NCI-H774 (cell line): ENCODE measurements at places on chromosomes 13 and 19.

GRCh38 chr13:109945206-109945960, 159.0 kb upstream of the IRS2 start:
- DNase-seq = no peak

GRCh38 chr13:106212386-106213010, 323.0 kb downstream of the EFNB2 start:
- DNase-seq = no peak

- no peak for DNase-seq
Measured at GRCh38 chr19:10830370-10830769, 5.6 kb downstream of the TMED1 start.

GRCh38 chr19:18796239-18796638, 5.1 kb upstream of the COMP start:
- DNase-seq = no peak

- DNase-seq = no peak
Measured at GRCh38 chr13:47168618-47169017, 271.8 kb upstream of the HTR2A start.

- no peak for DNase-seq
Measured at GRCh38 chr19:42427313-42427712, at the start of gene LIPE. LIPE (minus strand) TSS chr19:42427388; CDS start chr19:42427149, 239 bp downstream.

DNA sequence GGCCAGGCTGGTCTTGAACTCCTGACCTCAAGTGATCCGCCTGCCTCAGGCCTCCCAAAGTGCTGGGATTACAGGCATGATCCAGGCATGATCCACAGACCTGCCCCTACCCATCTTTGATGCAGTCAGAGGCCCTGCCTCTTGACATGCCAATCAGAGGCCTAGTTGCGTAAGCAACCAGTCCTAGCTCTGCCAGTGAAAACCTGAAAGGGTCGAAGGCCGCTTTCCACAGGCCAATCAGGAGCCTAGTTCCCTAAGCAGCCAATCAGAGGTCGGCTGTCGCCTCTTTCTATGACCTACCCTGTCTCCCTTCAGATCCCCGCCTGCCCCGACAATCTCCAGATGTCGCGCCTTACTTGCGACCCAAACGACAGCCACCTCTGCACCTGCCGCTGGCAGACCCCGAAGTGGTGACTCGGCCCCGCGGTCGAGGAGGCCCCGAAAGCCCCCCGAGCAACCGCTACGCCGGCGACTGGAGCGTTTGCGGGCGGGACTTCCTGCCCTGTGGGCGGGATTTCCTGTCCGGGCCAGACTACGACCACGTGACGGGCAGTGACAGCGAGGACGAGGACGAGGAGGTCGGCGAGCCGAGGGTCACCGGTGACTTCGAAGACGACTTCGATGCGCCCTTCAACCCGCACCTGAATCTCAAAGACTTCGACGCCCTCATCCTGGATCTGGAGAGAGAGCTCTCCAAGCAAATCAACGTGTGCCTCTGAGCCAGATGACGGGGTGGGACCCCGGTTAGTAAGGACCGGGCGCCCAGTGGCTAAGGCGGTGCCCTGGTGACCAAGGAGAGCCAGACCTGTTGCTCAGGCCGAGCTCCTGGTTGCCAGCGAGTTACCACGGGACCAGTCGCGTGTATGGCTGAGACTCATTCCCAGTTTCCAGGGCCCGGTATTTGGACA, 6.3 kb downstream of the SYDE1 start:
- DNase-seq = no peak

- no peak for DNase-seq
Measured at GRCh38 chr13:23580684-23581060, 10.5 kb downstream of the TNFRSF19 start.

DNA sequence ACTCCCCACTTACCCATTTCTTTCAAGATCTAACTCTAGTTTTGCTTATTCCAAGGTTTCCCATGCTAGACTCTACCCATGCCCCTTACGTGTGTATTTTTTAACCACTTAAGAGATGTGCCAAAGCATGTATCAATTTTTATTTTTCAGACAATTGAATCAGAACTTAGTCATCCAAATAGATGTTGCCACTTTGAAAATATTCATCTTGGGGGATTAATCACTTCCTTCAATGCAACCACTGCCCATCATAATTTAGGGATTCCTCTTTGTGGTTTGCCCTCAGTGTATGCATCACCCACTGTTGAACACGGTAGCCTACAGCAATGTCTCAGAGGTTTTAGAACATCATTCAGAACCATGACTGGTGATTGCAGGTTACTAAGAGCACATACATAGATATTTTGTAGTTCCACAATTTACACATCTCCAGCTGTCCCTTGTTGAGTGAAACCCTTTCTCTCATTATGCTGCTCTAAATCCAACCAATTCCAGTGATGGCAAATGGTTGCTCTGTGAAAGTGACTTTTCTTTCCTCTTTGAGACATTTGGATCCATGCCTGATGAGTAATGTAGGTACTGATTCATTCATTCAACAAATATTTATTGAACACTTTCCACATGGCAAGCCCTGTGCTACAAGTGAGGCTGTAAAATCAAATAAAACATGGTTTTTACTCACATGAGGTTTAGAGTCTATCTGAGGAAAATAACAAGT, 60.6 kb upstream of the SERP2 start:
- DNase-seq = peak; percentile 38

DNA sequence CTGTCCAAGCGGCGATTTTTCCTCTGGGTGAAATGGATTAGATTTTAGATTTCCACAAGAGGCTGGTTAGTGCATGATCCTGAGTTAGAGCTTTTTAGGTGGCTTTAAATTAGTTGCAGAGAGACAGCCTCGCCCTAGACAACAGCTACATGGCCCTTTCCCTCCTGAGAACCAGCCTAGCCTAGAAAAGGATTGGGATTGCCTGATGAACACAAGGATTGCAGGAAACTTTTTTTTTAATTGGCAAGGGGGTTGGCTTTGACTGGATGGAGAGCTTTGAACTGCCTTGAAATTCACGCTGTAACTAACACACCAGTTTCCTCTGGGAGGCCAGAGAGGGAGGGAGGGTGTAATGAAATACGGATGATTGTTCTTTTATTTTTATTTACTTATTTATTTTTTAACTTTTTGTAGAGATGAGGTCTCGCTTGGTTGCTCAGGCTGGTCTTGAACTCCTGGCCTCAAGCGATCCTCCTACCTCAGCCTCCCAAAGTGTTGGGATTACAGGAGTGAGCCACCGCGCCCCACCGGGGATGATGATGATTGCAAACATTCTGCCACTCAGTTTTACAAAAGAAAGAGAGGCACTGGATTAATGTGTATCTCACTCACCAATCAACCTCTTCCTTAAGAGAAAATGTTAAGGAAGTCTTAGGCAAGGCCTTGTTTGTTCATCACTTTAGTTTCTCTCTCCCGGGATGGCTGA, 1.9 kb downstream of the LDLR start:
- no peak for DNase-seq

GRCh38 chr13:37202264-37202663, 96.8 kb upstream of the CSNK1A1L start:
- no peak for DNase-seq

- DNase-seq = no peak
Measured at GRCh38 chr13:110129076-110129475, 177.9 kb downstream of the COL4A1 start.

DNA sequence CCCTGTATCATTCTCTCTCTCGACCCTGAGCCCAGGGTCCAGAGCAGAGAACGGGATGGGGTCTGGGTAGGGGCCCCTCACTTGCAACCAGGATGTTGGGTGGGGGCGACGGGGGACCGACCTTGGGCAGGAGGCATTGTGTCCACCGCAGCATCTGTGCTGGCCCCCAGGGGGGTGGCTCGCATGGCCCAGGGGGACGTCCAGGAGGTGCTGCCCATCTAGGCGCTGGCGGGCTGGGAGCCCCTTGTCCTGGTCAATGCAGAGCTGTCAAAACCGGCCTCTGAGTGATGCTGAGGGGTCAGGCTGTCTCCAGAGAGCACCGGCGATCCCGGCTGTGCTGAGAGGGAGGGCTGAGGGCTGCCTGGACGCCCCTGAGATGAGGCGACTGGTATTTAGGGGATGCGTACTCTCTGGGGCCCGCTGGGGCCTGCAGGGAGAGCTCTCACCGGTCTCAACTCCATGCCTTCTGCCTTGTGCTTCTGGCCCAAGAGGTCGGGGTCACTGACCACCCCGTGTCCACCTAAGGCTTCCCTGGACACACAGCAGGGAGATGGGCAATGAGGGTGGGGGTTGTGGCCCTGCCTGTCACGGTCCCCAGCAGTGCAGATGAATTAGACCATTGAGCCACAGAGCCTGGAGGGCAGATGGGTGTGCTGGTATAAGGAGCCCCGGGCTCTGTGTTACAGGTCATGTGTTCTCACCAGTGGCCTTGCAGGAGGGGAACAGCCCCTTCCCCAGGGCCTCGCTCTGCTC, 8.6 kb downstream of the RPS9 start:
- no peak for DNase-seq

GRCh38 chr13:113466383-113466782, 13.1 kb upstream of the ADPRHL1 start:
- no peak for DNase-seq

DNA sequence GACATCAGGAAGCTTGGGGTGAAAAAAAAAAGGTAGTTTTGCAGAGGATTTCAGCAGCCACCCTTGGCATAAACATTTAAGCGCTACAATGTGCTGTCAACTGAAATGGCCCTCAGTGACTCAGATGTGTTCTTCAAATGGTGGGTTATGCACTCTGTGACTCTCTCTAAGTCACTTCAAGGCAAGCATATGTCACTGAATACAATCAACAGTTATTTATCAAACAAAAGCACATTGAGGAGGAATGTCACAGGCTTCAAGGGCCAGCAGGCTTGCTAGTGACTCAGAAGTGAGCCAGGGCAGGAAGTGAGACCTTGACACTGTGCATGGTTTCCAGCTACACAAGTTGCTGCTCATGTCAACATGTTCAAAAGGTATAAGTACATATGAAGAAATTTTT, 523.7 kb upstream of the HTR2A start:
- no peak for DNase-seq

DNA sequence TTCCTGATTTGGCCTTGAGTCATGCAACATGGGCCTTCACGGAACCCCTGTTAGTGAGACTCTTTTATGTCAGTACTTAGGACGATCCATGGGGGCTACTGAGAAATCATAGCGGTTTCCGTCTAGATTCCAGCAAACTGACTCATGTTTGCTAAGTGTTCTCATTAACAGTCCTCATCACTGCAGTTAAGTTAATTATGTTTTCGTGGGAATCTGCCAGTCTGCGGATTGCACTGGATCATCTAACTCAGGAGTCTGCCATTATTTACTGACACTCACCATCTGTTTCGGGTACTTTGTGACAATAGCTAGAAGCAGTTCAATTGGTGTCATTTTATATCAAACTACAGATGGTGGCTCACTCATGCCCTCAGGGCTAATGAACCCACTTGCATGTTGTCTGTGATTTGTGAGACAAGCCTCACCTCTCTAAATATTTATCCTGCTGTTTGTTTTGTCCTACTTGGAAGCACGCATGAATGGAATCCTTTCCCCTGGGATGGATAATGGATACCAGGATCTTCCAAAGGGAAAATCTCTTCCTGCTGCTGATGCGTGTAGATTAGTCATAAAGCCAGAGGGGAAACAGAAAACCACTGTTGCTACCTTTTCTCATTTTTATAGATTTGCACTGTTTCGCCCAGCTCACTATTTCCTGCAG, 61.8 kb downstream of the RAB20 start:
- DNase-seq = peak; percentile 71

- no peak for DNase-seq
Measured at GRCh38 chr13:33040090-33040489, 23.9 kb downstream of the KL start.

DNA sequence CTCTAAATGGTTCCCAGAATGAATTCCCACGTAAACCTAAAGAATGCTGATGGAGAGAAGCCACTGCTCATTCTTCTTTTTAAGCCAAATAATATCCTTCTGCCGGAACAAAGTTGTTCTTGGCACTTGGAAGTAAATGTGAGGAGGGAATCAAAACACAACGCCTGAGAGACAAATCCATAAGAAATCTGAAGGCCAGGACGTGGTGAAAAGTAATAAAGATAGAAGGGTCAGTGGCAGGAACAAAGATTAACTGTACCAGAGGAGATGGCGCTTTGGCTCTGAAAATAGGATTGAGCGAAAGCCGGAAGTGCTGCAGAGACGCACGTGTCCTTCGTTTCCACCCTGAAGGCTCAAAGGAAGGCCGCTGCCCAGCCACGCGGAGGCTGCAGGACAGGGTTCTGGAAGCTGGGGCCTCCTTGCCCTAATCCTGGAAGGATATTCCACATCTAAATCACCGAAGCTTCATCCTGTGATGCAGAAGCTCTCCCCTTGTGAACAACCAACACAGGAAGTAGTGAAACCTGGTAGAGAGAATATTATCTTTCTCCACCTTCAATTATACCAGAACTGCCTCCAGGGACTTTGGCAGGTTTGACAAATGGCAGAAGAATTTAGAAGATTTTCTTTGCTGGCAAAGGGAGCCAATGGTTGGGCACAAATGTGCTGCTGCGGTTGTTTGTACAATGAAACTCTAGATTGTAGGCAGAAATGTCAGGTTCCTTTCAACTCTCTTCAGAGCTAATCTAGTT, 214.6 kb upstream of the SERP2 start:
- DNase-seq = no peak

DNA sequence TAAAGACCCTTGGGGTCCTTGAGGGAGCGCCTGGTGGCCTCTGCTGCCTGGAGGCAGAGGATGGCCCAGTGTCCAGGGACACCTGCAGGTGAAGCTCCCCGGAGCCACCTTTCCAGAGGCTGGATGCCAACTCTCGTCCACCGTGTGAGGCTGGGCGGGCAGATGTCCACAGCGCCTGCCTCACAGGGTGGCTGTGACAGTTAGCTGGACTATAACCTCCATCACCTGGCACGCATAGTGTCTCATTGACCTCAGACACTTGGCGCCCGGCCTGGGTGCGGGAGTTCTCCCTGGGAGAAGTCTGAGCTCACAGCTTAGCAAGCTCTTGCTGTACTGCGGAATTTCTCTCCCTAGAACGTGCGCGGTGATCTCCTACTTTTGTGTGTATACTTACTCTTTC, 9.8 kb downstream of the BICRA start:
- no peak for DNase-seq

DNA sequence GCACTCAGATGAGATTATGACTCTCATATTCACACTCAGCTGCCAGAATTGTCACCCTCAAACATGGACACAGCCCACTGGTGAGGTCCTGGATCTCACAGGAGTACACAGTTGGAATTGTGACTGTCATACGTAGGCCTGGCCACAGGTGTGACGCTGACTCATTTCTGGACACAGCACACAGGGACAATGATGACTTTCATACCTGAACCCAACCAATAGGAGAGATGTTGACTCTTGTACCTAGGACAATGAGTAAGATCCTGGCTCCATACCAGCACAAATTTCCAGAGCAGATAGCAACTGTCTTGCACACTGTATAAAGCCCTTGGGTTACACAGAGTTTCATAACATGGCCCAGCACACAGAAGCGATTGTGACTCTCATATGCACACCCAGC, 46.4 kb downstream of the ZNF85 start:
- no peak for DNase-seq

DNA sequence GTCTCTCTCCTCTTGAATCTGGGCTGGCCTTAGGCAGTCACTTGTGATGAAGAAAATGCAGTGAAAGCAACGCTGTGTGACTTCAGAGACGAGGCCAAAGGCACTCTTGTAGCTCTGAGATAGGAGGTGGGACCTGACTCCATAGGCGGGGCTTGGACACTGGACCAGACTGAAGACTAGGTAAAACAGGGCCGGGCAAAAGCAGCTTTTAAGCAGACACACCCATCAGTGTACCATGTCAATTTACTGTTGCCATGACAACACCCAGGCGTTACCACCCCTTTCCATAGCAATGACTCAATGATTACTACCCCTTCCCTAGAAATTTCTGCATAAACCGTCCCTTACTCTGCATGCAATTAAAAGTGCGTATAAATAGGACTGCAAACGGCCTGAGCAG, 6.6 kb upstream of the EID2 start:
- no peak for DNase-seq

GRCh38 chr13:90726375-90726774, 621.1 kb upstream of the MIR17HG start:
- DNase-seq = no peak
